Gastrocnemius medialis (tissue), 4 donors: ENCODE measurements at places on chromosomes 2 and 18.

GRCh38 chr2:76569819-76570218 lies 859.1 kb upstream of the GCFC2 start:
- DNase-seq = no peak

GRCh38 chr2:127159543-127159942 lies 52.6 kb upstream of the BIN1 start:
- no peak for DNase-seq

DNA sequence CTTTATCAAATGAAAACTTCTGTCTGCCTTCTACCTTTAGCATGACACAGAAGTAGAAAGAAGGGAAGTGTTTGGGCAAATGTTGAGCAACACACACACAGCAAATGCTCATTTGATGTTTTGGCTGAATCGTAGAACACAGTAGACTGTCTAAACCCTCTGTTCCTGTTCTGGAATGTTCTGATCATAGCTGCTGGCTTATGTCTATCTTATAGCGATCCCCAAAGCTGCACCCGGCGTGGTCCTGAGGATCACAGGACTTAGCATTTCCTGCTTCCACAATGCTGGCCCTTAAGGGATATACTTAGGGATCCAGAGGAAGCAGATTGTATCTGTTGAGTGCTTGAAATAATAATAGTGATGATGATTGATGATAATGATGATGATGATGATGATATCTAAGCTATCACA lies 15.2 kb downstream of the GNLY start:
- no peak for DNase-seq

DNA sequence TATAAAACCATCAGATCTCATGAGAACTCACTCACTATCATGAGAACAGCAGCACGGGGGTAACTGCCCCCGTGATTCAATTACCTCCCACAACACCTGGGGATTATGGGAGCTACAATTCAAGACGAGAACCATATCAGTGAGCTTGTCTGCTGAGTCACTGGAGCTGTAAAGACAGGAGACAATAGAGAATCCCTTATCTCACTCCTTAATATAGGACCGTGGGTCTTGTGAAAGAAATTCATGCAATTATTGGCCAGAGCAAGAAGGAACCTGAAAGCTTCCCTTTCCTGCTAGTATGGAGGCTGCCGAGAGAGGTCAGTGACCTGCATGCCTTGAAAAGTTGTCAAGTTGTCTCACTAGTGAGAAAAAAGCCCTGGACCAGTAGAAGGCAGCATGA lies 9.5 kb upstream of the TNFAIP6 start:
- DNase-seq = no peak

DNA sequence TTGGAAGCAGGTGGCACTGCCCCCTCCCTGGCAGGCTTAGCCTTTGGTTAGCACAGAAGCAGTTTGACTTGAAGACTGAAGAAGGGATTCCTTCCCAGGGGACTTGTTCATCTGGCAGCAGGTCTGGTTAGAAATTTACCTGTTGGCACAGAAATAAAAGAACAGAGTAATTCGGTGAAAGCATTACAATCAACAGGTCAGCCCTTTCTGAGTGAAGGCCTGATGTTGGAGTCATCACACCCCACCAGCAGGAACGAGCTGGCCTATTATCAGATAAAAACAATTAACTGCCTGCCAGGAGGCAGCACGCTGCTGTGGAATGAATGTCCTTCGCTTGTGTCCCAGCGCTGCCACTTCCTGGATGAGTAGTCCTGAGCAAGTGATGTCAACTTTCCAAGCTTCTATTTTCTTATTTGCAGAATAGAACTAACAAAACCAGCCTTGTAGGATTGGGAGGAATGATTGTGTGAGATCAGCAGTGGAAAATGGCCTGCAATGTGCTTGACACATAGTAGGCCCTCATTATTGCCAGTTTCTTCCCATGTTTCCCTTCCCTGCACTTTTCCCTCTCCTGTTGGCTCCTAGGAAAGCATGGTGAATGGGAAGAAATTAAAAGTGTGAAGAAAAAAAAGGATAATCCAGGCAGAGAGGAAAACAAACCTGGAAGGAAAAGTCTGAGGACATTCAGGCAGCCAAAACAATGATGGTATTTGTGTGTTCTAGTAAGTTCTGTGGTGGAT lies 29.0 kb downstream of the LGALSL start:
- no peak for DNase-seq
